GM03348 (cell line): ENCODE measurements at places on chromosomes 7 and 10.

DNA sequence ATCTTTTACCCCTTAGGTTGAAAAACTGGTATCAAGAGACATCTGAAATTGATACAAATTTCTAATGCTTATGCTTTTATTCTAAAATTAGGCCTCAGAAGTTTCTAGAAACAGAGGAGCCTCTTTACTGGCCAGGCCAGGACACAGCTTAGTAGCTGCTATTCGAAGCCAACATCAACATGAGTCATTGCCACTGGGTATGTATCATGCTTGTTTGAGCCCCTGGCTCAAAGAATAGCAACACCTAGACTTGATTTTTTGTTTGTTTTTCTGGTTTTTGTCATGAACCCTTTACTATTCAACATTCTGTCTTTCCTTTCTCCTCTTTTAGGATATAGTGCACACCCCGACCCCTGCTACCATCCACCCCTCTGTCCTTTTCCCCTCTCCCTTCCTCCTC lies 90.9 kb upstream of the STK17A start:
- DNase-seq: peak; percentile 73

DNA sequence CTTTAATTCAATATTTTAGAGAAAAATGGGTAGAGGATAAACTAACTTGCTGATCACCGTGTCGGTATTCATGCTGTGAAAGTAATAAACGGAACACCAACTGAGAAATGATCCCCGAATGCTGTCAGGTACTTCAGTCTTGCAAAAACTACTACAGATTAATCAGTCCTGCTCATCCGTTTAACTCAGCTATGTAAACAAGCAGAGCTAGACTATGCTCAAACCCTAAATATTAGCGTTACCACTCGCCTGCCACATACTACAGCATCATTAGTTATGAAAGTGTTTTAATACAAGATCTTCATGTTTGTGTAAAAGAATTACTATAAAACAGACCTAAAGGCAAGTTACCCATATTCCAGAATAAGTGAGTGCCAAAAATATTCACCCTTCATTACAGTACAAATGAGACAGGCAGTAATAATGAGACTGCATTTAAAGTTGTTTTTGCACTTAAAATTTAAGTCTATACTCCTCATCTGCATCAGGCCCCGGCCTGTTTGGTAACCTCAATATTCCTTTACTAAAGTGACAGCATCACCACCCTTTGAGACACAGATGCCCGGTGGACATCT lies 952 bp downstream of the DNMBP start:
- DNase-seq: no peak

GRCh38 chr10:63464402-63465292 lies 1.1 kb downstream of the JMJD1C start:
- peak; percentile 67 for DNase-seq

DNA sequence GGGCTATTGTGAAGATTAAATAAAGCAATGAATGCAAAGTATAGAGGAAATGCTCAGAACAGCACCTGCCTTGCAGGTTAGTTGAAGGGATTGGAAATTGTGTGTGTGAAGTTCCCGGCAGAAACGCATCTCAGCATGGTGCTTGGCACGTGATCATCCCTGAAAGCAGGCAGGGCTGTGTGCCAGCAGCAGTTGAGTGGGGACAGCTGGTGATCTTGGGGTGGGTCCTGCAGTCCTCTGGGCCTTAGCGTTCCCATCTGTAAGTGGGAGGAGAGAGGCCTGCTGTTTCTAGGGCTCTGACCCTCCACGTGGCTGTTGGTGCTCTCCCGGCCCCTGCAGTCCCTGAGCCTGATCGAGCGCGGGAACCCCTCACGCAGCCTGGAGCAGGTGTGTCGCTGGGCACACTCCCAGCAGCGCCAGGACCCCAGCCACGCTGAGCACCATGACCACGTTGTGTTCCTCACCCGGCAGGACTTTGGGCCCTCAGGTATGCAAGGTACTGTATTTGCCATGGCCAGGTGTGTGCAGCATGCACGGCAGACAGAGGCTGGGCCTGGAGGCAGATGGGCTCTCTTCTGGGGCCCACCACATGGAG lies 55.3 kb downstream of the TBATA start:
- no peak for DNase-seq

DNA sequence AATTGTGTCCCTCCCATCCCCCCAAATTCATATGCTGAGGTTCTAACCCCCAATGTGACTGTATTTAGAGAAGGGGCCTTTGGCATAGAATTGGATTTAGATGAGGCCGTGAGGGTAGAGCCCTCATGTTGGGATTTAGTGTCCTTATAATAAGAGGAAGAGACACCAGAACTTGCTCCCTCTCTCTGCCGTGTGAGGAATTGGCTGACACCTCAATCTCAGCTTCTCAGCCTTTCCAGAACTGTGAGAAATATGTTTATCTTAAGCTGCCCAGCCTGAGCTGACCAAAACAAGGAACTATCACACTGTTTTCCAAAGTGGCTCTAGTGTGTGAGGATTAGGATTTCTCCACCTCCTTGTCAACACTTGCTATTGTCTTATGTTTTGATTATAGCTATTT lies 400.0 kb upstream of the FZD8 start:
- DNase-seq: no peak

DNA sequence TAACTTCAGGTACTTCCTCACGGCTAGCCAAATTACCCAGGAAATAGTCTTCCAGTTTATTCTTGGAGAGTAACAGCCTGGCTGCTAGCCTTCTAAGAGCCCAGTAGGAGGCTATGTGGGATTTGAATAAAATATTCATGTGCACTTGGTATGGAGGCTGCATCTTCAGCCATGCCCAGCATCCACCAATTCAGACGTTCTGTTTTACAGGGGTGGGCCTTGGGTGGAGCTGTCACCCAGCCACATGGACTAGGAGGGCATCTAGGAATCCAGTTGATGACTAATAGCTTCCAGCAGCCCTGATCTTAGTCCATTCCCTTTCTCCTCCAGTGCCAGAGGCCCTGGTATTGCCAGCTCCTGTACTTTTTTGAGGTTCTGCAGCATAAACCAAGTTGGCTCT lies 66.3 kb upstream of the ZRANB1 start:
- peak; percentile 59 for DNase-seq

- no peak for DNase-seq
These were observed 445.8 kb downstream of the RPS24 start for GRCh38 chr10:78479467-78479866.

GRCh38 chr7:101162551-101163278 lies 2.7 kb downstream of the VGF start:
- DNase-seq: peak; percentile 67

DNA sequence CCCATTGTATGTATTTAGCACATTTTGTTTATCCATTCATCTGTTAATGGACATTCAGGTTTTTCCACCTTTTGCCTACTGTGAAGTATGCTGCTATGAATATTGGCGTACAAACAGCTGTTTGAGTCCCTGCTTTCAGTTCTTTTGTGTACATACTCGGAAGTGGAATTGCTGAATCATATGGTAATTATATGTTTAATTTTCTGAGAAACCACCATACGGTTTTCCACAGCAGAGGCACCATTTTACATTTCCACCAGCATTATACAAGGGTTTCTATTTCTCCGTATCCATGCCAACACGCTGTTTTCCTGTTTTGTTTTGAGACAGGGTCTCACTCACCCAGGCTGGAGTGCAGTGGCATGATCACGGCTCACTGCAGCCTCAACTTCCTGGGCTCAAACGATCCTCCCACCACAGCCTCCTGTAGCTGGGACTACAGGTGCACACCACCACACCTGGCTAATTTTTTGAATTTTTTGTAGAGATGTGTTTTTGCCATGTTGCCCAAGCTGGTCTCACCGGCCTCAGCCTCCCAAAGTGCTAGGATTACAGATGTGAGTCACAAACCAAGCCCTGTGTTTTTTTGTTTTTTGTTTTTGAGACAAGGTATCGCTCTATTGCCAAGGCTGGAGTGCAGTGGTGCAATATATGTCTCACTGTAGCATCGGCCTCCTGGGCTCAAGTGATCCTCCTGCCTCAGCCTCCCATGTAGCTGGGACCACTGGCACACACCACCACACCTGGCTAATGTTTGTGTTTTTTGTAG lies 22.1 kb upstream of the FBXW4 start:
- DNase-seq: no peak

DNA sequence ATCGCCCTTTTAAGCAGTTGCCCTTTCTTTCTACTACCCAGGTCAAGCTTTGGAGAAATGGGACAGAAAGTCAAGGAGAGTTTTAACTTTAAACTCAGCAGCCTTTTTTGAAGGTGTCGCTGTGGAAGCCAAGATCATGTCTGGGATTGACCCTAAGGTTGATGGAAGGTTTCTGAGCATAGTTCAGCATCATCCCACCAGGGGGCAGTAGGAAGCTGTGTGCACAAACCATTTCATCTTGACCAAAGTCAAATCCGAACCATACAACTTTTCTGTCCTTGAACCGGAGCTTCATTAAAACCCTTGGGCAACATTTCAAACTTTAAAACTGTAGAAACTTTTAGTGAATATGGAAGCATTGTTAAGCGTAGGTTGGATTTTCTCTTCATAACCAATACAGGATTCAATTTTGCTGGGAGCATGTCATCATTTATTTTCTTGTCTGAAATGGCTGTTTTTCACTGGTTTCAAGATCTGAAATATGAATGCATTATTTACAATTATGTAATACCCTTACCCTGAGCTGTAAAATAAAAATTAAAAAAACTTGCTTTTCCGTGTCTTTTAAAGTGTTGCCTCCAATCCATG lies 214.4 kb upstream of the KIAA1217 start:
- peak; percentile 75 for DNase-seq

GRCh38 chr10:75165684-75166622 lies 44.6 kb upstream of the VDAC2 start:
- peak; percentile 17 for DNase-seq

DNA sequence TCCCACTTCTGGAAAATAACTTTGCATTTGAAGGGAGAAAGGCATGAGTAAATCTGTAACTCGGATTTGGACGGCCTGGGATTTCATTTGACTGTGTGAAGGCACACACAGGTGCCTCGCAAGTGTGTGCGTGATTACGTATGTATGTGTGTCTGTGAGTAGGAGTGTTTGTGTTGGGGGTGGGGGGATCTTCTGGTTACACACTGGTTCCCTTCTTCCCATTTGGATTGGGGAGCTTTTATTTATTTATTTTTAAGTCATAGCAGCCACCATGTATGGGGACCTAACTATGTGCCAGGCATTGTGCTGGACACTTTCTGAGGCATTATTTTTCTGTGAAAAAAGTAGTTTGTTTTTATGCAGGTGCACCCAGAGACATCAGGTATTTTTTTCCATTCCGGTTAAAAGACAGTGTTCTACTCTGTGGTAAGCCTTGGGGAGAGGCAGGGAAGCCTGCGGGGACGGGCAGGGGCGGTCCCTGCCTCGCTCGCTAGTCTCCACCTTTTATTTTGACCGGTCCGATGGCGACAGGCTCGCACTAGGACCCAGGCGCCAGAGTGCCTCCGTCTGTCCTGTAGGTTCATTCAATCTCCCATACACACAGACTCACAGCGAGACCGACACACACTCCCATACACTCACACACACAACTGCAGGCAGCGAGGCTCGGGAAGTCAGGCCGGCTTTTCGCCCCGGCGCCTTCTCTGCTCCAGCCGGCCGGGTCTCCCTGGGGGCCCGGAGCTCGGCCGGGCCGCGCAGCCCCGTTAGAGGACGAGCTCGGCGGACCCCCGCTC lies at the start of gene MXI1:
MXI1 (plus strand) TSS at position 595 of the 794 bp plus-strand sequence. CDS start 204 bp downstream, outside the sequence.
- DNase-seq: peak; percentile 89

- peak; percentile 58 for DNase-seq
These were observed 577 bp upstream of the DDX21 start for GRCh38 chr10:68955355-68955831.

DNA sequence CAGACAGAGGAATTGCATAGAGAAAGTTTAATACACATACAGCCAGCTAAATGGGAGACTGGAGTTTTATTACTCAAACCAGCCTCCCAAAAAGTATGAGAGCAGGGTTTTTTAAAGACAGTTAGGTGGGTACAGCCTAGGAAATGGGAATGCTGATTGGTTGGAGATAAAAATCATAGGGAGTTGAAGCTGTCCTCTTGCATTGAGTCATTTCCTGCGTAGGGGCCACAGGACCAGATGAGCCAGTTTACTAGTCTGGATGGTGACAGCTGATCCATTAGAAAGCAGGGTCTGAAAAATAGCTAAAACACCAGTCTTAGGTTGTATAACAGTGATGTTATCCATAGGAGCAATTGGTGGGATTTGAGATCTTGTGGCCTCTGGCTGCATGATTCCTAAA lies 76.1 kb upstream of the POM121L12 start:
- no peak for DNase-seq
